Cortex of kidney (tissue), 1 donor: ENCODE measurements at places on chromosomes 2 and 18.

- DNase-seq: no peak
These were observed 42.3 kb downstream of the SULT1C2 start for GRCh38 chr2:108330979-108331378.

GRCh38 chr2:215314896-215315295 is 3.0 kb downstream of the ATIC start:
- no peak for DNase-seq

DNA sequence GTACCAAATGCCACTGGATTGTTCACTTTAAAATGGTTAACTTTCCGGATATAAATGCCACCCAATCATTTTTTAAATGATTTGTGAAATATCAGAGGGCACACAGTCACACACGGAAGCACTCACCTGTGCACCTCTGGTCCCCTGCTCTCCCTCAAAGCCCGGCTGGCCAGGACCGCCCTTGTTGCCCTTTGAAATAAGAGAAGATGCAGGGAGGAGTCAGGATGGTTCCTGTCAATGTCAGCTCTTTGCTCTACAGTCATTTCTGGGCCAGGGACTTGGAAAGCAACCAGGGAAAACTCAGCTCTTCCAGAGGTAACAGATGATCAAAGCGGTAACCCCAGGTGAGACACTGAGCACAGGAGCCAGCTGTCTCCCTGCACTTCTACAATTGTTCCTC is 60.7 kb downstream of the COL6A3 start:
- DNase-seq: no peak

GRCh38 chr2:120924924-120925323 is 189.3 kb downstream of the GLI2 start:
- DNase-seq: no peak

- DNase-seq: no peak
These were observed 97.4 kb downstream of the EIPR1 start for GRCh38 chr2:3280197-3280596.

DNA sequence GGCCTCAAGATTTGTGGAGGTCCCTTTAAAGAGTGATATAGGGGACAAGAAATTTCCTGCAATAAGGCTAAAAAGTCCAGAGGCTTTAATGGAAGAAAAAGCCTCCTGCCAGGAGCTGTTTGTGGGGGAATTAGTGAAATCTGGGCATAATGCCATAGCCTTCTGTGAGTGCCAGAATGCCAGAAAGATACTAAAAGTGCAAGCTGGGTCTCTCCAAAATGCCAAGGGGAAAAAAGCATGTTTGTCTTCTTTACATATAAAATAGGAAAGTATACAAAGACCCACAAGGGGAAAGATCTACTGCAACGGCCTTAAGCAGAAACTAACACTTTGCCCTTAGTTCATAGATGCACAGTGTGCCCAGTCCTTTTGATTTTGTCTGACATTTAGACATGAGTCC is 647.7 kb upstream of the ZNF804A start:
- no peak for DNase-seq

GRCh38 chr2:11790228-11790627 is 43.8 kb downstream of the LPIN1 start:
- no peak for DNase-seq

- no peak for DNase-seq
These were observed 51.4 kb upstream of the RIOK3 start for GRCh38 chr18:23401400-23402347.

- no peak for DNase-seq
These were observed 11.4 kb upstream of the MAPRE2 start for GRCh38 chr18:35029770-35030169.

- DNase-seq: no peak
These were observed 40.2 kb downstream of the SOCS6 start for GRCh38 chr18:70329071-70329470.

DNA sequence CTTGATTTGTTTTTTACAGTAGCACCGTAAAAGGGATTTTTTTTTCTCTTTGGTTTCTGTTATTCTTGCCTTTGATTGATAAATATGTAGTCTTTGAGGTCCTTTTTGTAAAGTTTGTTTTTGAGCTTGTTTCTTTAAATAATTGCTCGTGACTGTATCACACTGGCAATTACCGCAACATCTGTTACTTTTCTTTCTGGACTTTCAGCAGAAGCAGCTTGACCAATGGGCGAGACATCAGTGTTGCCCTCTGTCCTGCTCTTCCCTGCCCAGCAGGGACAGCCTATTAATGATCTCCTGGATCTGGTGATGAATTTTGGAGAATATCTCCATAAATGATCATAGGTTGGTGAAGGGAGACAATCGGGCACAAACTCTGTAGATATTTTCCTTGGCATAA is 74.9 kb downstream of the TDRD15 start:
- DNase-seq: no peak

DNA sequence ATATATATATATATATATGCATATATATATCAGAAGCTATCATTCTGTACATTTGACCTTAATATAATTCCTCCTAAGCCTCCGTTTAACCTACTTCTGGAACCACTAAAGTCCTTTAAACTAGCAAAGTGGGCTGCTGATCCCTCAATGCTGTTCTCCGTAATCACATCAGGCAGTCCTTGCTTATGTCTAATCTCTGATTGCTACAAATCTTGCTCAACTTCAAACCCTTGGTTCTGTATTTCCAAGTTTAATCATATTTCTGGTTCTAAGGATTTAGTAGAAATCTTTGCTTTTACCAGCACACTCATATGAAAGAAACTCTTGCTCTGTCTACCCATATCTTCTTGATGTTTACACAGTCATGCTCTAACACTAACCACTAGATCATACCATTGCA is 91.5 kb upstream of the GALNT13 start:
- DNase-seq: no peak

- DNase-seq: no peak
These were observed 41.6 kb downstream of the ACKR3 start for GRCh38 chr2:236610991-236611821.

DNA sequence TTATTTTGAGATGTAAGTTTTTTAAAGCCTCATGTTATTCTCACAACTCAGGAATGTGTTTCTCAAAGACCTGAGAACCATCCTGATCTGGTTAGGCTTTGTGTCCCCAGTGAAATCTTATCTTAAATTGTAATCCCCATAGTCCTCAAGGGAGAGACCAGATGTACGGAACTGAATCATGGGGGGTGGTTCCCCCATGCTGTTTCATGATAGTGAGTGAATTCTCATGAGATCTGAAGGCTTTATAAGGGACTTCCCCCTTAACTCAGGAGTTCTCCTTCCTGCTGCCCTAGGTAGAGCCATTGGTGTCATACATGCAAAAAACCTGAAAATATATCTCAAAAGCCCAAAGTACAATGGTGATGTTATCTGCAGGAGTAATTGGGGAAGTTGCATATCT is 836.7 kb downstream of the CBLN2 start:
- DNase-seq: no peak

DNA sequence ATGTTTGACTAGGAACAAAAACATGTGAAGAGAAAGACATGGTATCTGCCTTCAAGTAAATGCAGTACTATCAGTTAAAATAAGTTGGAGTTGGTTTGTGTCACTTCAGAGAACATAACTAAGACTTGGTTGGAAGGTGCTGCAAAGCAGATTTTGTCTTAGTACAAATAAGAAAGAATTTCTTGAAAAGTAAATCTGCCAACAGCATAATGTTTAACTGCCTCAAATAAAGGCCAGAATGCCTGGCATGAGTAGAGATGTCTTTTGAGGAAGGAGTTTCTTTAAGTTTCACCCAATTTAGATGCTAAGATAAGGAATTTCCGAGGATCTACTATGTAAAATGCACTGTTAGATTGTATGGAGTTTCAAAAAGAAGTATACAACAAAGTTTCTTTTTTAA is 409.7 kb downstream of the PIK3C3 start:
- no peak for DNase-seq

DNA sequence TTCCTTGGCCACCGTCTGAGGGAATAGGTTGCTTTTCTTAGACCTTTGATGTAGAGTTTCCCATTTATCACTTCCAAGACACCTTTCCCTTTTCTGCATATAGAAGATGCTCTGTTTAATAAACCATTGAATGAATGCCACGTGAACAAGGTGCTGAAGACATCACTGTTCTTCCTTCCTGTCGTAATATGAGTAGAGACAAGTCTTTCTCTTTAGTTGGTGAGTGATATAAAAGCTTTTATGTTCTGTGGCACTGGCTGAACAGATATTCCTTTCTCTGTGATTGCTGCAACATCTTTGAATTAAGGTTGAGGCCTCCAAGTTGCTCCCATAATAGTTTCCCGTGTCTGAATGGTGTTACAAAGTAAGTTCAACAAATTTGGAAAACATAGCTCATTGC is 38.7 kb downstream of the TTC39C start:
- DNase-seq: no peak

- no peak for DNase-seq
These were observed 6.4 kb downstream of the ARL4C start for GRCh38 chr2:234490271-234491091.

DNA sequence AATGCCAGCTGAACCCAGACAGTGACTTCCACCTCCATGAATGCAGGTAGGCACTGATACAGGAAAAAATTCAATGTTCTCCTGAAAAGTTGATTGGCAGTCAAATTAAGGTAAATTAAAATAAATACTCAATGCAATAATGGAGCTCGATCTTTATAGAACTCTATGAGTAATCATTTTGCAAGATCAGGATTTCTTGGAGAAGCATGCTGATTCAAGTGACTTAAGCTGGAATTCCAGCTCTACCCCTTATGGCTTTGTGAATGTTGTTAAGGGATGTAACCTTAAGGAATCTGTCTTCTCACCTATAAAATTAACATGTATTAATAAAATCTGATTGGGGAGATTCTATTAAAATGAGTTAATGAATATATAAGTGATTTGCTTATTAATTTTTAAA is 145.1 kb downstream of the QPCT start:
- no peak for DNase-seq

DNA sequence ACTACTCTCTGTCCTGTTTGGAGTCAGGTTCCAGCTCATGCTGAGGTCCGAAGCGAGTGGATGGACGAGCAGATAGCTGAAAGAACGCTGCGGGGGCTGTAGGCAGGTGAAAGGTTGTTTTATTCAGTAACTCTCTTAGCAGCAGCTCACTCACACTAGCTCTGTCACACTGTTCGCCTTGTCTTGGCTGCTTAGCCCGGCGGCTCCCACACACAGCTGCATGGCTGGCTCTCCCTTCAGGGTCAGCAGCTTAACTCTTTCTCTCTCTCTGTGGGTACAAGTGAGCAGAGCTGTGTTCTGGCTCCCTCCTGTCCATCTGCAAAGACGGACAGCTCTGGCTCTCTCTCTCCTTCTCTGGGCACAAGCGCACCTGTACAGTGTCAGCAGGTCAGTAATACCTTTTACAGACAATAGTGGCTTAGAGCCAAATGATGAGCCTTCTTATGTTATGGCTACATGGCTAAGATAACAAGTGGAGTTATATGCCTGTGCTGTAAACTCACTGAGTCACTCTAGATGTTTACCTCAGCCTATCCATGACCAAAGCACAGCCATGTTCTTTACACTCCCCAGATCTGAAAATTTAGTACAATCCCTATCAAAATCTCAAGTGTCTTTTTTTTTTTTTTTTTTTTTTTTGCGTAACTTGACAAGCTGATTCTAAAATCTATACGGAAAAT is 149.3 kb downstream of the GALNT1 start:
- no peak for DNase-seq

DNA sequence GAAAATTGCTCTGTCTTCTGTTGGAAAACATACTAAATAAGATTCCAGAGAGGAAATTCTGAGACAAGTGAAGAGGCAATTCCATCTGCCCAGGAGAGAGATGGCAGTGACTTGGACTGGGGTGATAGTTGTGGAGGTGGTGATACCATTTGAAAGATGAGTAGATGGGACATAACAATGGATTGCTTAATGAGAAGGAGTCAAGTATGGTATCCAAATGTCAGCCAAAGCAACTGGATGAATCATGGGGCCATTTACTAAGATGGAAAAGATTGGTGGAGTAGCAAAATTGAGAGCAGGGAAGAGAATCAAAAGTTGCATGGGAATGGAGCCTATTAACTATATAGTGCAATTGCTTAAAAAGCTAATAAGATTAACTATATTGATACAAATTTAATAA is 222.1 kb downstream of the ETAA1 start:
- no peak for DNase-seq

DNA sequence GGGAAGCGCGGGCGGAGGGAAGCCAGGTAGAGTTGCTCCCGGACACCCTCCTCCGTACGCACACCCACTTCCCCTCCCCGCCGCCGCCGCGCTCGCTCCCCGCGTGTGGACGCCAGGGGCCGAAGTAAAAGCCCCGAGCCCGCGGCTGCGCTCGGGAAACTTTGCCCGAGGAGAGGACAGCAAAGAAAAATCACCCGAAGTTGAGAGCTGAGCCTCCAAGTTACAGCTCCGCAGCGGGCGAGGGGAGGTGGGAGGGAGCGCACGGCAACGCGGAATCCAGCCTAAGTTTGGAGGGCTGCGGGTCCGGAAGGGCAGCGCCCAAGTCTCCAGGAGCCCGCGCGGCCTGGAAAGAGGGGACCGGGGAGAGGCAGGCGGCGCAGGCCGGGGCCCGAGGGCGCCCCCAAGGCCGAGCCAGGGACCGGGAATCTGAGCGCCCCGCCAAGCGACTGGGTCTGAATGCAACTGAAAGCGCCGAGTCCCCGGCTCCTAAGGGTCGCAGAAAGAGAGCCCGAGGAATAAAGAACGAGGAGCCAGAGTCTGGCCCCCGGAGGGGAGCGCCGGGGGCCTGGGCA is 706 bp upstream of the BCL11A start:
- no peak for DNase-seq

DNA sequence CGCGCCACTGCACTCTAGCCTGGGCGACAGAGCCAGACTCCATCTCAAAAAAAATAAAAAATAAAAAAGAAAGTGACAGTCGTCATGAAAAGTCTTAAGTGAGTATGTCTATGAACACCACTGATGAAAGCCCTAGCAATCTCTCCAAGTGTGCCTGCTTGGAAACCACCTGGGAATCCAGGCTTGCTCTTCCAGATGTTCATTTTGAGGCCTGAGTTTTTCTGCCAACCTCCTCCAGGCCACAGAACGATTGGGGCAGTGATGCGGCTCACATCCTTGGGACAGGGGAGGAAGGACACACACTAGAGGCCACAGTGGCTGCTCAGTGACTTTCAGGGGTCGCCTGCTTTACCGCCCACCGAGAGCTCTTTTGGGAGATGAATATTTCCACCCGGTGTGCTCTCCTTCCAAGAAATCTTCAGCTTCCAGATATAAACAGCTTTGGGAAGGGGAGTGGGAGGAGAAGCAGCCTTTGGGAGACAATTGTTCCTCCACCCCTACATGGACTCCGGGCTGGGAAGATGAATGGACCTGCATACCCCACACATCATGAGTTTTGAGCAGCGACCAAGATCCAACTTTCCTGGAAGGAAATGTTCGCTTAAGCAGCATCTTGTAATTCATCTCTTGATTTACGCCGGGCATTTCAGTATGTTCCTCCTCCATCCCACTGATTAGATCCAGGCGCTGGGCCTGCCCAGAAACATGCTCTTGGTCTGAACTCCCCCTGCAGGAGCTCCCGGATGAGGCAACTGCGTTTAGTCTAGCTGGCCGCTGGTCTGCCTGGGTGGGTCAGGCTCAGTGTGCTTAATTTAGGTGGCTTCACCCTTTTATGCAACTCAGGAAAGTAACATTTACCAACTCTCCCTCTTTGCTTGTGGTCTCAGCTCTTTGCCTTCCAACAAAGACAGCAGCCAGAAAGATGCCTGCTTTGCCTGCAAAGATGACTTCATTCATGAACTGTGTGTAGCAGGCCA is 6.2 kb upstream of the ARMC9 start:
- DNase-seq: no peak

- no peak for DNase-seq
These were observed 2.1 kb downstream of the ZNF532 start for GRCh38 chr18:58866773-58867150.
